Anterior cingulate cortex (tissue), 58 donors: ENCODE measurements at places on chromosomes 6 and 20.

DNA sequence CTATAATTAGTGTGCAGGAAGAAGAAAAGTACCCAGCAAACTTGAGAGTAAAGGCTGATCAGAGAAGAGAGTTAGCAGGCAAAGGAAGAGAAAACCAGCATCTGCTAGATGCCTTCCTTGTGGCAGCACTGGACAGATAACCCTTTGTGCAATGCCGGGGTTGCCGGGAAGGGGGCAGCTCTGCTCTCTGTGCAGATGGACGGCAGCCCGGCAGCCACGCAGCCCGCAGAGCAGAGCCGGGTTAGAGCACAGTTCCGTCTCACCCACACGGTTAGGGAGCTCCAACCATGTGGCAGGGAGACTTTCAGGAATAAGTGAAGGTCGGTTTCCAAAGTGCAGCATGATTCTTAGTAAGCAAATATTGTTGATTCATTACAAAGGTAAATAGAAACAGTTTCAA is 80.0 kb upstream of the RPS6KA2 start:
- DNase-seq, result no peak

DNA sequence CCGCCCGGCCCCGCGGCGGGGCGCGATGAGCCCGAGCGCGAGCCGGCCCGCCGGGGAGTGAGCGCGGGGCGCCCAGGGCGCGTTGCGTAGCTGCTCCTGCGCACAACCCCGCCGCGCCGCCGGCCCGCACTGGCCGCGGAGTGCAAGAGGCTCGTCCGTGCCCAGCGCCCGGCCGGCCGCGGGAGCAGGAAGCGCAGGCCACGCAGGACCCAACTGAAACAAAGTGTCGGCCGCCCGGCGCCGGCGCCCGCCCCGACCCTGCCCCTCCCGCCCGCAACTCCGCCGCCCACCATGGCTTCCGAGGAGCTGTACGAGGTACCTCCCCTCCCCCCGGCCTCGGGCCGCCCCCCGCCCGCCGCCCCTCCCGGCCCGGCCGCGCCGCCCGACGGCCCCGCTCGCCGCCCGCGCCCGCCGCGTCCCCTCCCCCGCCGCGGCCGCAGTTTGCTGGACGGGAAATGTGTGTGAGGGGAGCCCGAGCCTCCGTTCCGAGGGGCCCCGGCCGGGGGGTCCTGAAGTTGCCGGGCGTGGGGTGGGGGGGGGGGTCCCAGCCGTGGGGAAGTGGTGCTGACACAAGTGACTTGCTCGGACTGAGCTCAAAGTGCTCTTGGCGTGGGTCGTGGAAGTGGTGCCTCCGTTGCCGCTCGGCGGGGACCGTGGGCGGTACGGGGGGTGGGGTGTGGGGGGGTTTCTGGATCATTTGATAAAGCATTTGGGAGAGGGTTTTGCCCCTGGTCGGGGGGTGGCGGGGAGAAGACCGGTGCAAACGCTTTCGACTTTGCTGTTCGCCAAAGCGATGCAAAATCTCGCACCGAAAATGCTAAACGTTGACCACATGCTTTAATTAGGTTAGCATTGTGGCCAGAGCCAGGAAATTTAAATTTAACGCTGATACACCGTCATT is 539 bp downstream of the CDYL start:
- DNase-seq, result no peak

- no peak for DNase-seq
These were observed 584 bp downstream of the MTCH1 start for GRCh38 chr6:36985417-36985807.

DNA sequence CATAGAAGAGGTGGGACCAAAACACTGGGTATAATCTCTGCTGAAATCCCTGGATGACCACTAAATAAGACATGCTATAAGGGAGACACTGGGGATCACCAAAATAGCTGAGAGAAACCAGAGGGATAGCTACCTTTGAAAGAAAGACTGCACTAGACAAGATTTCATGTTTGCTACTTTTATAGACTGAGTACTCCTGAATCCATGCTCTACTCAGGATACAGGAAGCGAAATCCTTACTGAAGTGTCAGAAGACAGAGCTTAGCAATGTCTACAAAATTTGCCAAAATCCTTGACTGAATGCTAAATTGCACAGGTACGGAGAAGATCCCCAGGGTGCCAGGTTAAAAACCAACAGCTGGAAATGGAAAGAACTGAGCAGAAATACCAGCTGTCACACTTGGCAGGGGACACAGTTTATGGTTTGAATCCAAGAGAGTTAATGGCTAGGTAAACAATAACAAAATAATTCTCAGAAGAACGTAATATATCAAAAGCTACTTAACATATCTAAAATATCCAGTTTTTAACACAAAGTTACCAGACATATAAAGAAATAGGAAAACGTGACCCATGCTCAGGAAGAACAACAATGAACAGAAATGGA is 125.4 kb downstream of the MAN1A1 start:
- DNase-seq, result no peak

DNA sequence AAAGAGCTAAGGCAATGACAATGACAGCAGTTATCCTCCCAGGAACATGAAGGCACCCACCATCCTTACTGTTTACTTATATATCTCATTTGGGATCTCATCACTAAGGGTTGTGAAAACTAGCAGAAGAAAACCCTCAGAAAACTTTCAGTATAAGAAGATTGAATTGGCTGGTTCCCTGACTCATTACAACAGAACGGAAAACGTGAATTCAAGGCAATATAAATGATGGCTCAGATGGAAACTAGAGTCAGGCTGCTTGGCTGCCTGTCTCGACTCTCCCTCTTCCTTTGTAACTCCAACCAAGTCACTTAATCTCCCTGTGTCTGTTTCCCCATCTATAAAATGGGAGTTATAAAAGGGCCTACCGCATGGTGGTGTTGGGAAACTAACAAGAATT is 387.1 kb upstream of the JARID2 start:
- DNase-seq, result no peak

- no peak for DNase-seq
These were observed 83.0 kb upstream of the MRPS10 start for GRCh38 chr6:42300701-42301100.

DNA sequence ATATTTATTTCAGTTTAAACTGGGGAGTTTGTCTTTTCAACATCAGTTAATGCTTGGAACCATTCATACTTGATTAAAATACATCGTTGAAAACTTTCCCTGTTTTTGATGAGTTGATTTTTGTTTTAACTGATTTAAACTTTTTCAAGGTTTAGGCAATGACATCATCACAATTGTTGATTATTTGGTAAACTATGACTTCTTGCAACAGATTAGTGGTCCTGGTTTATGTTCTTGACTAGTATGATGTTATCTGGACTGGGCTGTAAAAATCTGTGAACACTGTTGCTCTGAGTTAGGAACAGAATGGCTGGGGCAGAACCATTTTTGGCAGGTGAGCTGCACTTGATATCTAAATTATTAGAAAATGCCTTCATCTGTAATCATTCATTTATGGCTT is at the start of gene ZC2HC1B:
TSS of gene ZC2HC1B (plus strand) at position 241 of the 400 bp plus-strand sequence. CDS start at position 307, 66 bp downstream.
- DNase-seq, result no peak

GRCh38 chr20:59291740-59292383 is 8.5 kb upstream of the EDN3 start:
- DNase-seq, result no peak

DNA sequence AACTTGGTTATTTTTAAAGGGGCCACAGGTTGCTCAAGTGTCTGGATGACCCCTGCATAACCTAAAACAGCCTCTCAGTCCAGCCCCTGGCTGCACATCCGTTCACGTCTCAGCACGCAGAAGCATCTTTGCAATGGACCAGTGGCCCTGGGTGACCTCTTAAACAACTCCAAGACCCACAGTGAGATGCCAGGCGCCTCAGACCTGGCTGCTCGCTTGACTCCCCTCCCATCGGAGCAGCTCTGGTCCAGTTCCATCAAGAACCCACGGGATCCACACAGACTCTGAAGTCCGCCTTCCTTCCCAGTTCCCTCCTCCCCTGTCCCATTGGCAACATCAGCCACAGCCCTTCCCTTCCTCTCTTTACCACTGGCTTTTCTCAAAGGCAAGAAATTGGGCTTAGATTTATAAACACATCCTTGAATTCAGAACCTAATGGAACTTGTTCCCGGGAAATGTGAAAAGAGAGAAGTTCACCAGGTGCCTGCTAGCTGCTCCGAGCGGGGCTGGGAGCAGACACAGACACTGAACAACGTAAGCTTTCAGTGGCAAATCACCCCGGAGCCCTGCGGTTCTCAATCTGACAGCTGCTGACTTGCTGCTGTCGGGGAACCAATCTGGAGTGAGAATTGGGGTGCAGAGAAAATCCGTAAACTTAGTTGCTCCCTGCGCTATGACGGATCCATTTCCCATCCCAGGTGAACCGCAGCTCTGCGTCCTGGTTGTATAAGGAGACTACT is 39.6 kb upstream of the MPC1 start:
- DNase-seq, result no peak

DNA sequence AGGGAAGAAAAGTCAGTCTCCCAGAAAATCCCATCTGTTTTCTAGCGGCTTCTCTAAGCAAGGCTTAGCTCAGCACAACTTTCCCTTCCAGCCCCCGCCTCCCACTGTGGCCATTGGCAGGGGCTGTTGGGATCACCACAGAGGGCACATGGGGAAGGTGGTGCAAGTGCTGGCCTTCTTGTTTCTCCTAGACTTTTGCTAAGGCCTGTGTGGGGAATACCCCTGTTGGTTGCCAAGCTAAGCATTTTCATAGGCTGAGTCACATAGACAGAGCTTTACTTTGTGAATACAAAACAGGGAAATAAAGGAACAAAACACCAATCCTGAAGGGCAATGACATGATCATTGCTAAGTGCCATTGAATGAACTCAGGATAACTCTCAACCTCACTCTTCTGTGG is 32.4 kb upstream of the TIAM2 start:
- DNase-seq, result no peak

- no peak for DNase-seq
These were observed 52.2 kb downstream of the TRIM27 start for GRCh38 chr6:28871335-28872156.

DNA sequence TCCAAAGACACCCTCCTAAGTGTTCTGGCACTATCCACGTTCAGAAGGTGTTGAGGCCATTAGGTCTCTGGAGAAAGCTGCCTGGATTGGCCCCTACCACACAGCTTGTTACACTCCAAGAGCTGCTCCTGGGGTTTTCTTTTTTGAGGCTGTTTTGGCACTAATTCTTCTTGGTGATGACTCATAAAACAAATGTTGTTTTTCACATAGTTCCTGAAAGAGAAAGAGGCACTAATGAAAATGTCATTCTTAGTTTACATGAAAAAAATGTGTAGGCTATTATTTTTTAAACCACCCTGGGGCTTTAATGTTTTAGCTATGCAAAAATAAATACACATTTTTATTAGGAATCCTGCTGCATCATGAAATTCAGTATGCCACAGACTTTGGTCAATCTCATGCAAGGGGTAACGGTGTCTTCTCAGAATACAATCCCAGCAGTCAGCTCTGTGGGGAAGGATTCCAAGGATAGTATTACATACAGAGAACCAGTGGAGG is 38.1 kb downstream of the TBPL1 start:
- DNase-seq, result no peak

- no peak for DNase-seq
These were observed 37.3 kb downstream of the SRSF3 start for GRCh38 chr6:36631326-36632011.

GRCh38 chr6:85983032-85983659 is 340.5 kb upstream of the SYNCRIP start:
- DNase-seq, result no peak

GRCh38 chr6:66435321-66435720 is 728.3 kb upstream of the EYS start:
- no peak for DNase-seq

DNA sequence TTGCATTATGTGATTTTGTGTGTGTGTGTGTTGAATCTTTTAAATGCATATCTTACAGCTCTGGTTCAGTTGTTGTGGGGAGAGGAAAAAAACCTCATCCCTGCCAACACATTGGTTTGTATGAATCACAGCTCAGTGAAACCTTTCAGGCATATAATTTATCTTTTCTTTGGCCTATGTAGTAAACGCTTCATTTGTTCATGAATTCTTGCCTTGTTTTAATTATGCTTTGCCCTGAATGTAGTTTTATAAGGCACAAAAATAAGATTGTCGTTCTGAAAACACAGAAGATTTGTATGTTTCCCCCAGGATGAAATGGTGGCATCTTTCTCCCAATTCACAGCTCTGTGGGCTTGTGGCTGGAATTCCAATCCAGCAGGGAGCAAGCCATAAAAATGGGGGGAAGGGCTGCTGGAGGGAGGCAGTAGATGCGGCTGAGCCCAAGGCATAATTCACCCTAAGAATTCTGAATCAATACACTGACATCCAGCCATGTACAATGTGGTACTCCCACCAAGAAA is 45.1 kb downstream of the BCAS1 start:
- DNase-seq, result no peak

- DNase-seq, result no peak
These were observed 80.6 kb upstream of the BHLHE23 start for GRCh38 chr20:63087236-63087871.
